ENCODE measurements at places on chromosomes 7 and 10. TPM values are rescaled to one million over a fixed set of nuclear protein-coding genes. Genes with fewer than 3 reads are reported as not detected.

The PUS7 gene
- 10.7 TPM for total RNA-seq

The PRKAR2B gene
- 10.1 TPM for total RNA-seq

The FOXK1 gene
- 23.4 TPM for total RNA-seq

The NKX6-2 gene
- not detected for total RNA-seq

The TEX47 gene
- total RNA-seq = not detected

The AGR3 gene
- total RNA-seq = not detected

The PLAU gene
- total RNA-seq = 14.9 TPM

The TFEC gene
- total RNA-seq = not detected

The AVPI1 gene
- 28.4 TPM for total RNA-seq

The CPN1 gene
- not detected for total RNA-seq

The FXYD4 gene
- not detected for total RNA-seq

The SFRP4 gene
- total RNA-seq = under 0.01 TPM

The CTAGE8 gene
- 0.29 TPM for total RNA-seq

The STAG3 gene
- total RNA-seq = 0.35 TPM

The GATAD1 gene
- total RNA-seq = 15.6 TPM

The SH2D4B gene
- total RNA-seq = not detected

The EZH2 gene
- total RNA-seq = 11.8 TPM

The SLC26A5 gene
- not detected for total RNA-seq

The PAPSS2 gene
- total RNA-seq = 122 TPM

The GPR15LG gene
- total RNA-seq = not detected

The SPOCK2 gene
- not detected for total RNA-seq
